ENCODE measurements at places on chromosomes 2 and 18. TPM values are rescaled to one million over a fixed set of nuclear protein-coding genes. Genes with fewer than 3 reads are reported as not detected.

Gene EVX2
- polyA plus RNA-seq = not detected

Gene ROCK1
- polyA plus RNA-seq = 7.6 TPM

Gene PUS10
- polyA plus RNA-seq = 1.1 TPM

Gene CDH19
- polyA plus RNA-seq = not detected

Gene STARD6
- polyA plus RNA-seq = not detected

Data from foreskin keratinocyte (primary cell).